Effector CD8-positive, alpha-beta T cell (primary cell): ENCODE measurements at places on chromosomes 2 and 18.

DNA sequence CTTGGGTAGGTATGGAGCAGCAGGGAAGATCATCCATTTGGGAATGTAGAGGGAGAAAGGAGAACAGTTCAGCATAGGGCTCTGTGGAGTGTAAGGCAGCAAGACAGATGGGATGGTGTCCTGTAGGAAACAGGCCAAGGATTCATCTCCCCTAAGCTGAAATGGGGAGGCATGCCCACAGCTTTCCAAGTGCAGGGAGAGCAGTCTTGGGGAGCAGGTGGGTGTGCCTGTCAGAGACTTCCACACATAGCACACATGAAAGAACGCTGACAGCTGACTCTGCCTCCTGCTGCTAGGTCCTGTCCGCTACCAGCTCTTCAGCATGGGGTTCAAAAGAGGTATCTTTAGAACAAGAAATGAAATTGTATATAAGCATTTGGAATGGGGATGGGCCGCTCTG, 9.0 kb downstream of the SETBP1 start:
- no peak for DNase-seq

GRCh38 chr2:119786295-119786694, 26.6 kb downstream of the PTPN4 start:
- no peak for DNase-seq

DNA sequence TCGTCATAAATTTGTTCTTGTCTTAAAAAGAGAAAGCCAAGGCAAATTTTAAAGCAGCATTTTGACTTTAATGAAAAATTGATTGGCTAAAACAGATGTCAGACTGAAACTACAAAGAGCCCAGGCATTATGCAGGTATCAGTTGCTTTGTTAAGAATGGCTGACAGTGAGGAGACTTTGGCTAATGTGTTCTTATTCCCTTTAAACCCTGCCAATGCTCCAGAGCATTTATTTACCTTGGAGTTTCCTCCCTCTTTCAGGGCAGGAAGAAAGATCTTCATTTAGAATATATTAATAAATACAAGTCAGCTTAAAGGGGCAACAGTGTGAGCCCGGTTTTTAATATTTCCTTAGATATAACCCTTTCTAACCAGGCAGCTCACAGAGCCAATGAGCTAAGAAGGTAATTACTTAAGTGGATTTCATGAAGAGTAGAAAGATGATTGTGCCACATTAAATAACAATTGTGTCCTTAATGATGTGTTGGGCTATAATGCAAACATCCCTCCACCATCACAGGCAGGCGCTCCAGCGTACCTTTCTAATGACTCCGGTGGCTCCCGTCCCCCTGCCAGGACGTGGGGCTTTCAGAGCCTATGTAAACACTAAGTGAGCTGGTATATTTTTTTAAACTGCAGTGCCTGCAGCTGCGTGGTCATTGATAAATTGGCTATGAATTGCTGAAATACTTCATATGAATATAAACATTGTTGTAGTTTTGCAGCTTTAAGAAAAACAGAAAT, 349.4 kb upstream of the POU3F3 start:
- DNase-seq = no peak

DNA sequence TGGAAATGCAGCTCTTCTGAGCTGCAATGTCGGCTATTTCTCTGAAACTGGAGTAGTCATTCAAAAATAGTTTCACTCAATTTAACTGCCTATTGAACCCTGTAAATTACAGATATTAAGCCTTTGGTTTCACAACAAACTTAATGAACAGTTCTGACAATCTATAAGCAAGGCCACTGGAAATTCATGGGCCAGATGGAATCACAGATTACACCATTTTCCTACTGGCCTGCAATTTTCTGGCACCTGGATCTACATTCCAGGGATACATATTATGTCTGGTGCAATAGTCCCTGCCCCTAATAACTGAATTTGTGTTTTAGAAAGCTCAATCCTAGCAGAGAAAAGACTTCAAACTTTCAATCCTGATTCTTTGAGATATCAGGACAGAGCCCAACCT, 551.7 kb downstream of the RNF144A start:
- no peak for DNase-seq

GRCh38 chr2:105338020-105338385, 663 bp downstream of the C2orf49 start:
- no peak for DNase-seq

- no peak for DNase-seq
These were observed 151.1 kb upstream of the MSH6 start for GRCh38 chr2:47631792-47632398.

GRCh38 chr2:134290358-134290757, 36.5 kb downstream of the MGAT5 start:
- no peak for DNase-seq

DNA sequence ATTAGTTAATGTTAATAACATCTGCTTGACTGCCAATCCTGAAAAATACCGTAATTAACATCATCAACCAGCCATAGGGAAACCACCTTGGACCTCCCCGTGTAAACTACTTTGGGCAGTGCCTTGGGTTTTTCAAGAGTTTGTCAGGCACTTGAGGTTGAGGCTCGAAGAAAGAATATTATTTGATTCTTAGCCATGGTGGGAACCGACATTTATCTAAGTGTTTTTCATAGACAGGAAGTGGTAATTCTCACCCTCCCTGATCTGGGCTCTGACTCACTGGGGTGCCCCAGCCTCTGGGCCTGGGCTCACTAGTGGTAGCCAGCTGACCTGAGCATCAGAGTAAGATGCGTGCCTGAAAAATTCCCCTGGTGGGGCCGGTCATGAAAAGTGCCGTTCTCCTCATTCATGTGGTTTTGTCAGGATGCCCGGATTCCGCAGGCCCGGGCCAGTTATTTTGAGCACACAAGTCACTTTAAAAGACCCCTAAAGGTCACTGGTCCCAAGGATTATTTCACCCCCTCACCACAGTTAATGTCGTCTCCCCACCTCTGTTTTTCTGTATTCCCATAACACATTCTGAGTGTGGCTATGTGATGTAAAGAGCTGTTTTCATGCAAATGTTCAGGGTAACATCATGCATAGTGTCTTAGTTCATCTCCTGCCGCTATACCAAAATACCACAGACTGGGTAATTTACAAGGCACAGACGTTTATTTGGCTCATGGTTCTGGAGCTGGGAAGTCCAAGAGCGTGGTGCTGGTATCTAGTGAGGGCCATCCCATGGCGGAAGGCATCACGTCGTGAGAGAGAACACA, 21.6 kb upstream of the SPATA3 start:
- peak; percentile 22 for DNase-seq

- DNase-seq = no peak
These were observed 53.4 kb downstream of the PKP4 start for GRCh38 chr2:158509928-158510797.

- no peak for DNase-seq
These were observed 333.2 kb downstream of the SOX11 start for GRCh38 chr2:6025391-6025790.
